ENCODE measurements at places on chromosomes 4 and X.

GRCh38 chr4:145436114-145436513 is 45.5 kb upstream of the SMAD1 start:
- no peak for DNase-seq

- DNase-seq = no peak
Measured at GRCh38 chrX:10133980-10134676, 22.6 kb upstream of the CLCN4 start.

GRCh38 chr4:136909626-136910025 is 622.7 kb downstream of the PCDH18 start:
- no peak for DNase-seq

DNA sequence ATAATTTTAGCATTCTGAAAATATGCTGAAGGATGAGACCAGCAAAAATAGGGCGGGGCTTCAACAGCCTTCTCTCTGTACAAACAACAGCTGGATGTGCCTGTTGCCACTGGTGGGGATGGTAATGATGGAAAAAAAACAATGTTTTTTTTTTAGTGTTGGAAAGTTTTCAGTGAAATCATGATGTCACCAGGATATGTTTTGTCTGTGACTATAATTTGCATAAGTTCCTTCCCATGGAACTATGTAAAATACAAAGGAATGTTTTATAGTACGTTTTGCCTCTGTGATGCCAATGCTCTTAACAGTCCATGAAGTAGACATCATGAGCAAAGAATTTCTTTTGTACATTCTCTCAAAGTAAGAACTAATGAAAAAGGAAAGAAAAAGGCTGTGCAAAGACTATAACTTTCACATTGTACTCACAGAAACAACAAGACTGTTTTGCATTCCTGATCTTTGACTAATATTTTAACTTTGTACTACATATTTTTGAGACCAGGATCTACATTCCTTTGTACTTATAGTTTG is 589.7 kb downstream of the SPRY1 start:
- DNase-seq = peak; percentile 38

- DNase-seq = no peak
Measured at GRCh38 chr4:150127757-150128156, 49.5 kb downstream of the DCLK2 start.

DNA sequence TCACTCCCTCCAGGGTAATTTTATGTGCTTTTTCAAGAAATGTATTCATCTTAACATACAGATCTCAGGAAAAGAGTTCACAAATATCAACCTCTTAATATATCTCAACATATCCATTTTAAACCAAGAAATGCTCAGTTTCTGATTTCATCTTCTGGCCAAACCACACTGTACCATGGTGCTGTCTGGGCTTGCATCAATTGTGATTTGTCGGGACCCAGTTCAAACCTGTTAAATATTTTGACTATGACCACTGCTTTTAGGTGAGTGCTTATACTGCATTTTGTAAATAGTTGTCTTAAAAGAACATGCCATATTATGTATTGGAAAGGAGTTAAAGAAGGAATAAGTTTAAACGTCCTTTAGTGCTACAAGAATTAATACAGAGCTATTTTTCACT is 352.1 kb downstream of the SPOCK3 start:
- DNase-seq = no peak

- no peak for DNase-seq
Measured at GRCh38 chrX:100924375-100924774, 4.3 kb downstream of the XKRX start.

GRCh38 chrX:154738011-154738738 is 12.7 kb downstream of the GAB3 start:
- DNase-seq = peak; percentile 48

DNA sequence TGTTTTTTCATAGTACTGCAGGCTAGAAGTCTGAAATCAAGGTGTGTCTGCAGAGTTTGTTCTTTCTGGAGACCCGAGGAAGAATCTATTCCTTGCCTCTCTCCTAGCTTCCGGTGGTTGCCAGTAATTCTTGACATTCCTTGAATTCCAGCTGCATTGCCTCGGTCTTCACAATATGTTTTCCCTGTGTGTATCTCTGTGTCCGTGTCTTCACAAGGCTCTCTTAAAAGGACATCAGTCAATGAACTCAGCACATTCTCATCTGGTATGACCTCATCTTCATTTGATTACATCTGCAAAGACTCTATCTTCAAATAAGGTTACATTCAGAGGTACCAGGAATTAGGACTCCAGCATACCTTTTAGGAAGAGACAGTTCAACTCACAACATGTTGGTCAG is 163.4 kb downstream of the BANK1 start:
- peak; percentile 34 for DNase-seq

- no peak for DNase-seq
Measured at GRCh38 chr4:169184236-169184635, 86.5 kb downstream of the SH3RF1 start.

GRCh38 chr4:52157641-52158316 is 106.7 kb downstream of the SPATA18 start:
- no peak for DNase-seq

GRCh38 chr4:122827879-122828601 is 1.4 kb downstream of the FGF2 start:
- DNase-seq = peak; percentile 71

DNA sequence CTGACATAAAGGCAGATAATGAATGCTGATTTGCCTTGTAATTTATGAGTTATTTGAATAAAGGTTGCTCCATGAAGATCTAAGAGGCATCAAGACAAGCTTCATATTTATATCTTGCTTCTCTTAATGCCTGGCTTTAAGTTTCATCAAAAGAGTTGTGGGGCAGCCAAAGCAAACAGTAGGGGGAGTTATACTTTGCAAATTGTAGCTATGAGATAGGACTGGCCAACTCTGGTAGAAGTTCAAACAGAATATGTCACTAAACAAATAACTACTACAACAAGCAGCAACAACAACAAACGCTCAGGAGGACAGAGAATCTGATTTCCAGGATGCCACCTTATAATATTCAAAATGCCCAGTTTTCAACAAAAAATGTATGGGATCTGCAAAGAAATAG is 69.1 kb upstream of the PLAC1 start:
- no peak for DNase-seq

- DNase-seq = no peak
Measured at GRCh38 chrX:108419401-108419800, 18.8 kb downstream of the COL4A6 start.

DNA sequence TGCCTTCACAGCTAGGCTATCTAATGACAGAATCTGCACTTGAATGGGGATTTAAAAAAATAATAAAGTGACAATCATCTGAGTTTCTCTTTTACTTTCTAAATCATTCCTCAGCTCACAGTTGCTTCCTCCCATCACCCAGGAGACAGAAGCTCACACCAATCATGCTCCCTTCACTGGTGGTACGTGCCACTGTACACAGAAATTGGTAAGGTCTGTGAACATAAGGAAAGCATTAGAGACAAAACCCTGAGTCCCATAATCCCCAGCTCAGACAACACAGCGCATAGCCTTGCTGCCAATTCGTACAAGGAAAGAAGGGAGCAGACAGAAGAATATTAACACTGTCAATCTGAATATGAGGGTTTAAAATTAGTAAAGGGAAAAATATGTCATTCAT is 133.1 kb downstream of the IDS start:
- no peak for DNase-seq

DNA sequence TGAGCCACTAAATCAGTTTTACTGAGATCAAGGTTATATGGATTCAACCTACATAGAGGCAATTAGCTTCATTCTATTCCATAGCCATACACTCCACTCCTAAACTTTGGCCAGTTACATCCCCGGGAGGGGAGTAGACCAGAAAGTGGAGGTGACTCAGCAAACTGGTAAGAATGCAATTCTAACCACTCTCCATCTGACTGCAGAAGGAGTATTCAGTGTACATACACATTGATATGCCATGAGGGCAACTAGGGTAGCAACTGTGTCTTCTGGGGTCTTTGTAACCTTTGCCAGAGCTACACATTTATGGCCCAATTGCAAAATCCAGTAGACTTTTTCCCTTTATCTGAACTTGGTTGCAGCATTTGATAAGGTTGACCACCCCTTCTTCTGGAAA is 7.6 kb downstream of the SLC25A43 start:
- DNase-seq = no peak
